ENCODE measurements at places on chromosomes 3 and 15.

DNA sequence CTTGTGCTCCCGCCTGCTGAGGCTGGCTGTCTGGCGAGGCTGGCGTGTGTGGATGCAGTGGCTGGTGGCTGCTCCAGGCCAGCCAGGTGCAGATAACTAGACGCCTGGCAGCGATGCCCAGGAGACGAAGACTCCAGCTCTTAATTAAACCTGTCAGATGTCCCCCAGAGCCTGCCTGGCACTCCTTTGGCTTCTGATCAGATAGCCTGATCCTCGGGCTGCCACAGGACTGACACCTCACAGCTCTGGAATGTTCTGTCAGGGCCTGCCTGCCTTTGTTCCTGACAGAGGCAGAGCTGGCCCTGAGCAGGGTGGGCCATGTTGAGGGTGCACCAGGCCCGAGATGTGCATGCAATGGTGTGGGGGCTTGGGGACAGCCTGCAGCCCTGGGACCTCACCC lies 36.5 kb downstream of the PLXNA1 start:
- DNase-seq: no peak

GRCh38 chr15:66655511-66655910 lies 46.5 kb upstream of the SMAD6 start:
- DNase-seq: no peak

DNA sequence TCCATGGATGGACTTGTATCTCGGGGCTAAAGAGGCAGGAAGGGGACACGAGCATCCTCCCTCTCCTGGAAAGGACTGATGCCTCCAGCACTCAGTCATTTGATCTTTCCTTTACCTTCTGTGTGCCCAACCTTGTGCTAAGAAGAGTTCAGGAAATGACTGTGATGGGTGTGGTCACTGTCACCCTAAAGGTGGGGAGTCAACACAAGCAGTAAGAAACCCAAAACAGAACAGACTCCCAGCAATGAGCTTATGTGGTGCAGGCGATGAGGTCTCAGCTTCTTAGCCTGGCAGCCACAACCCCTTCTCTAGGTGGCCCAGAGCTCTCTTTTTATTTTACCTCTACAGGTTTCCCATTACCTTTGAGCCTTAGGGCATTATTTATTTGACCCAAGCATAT lies 3.8 kb downstream of the MPI start:
- no peak for DNase-seq

- no peak for DNase-seq
Observed at GRCh38 chr15:49737127-49737526, 116.3 kb downstream of the DTWD1 start.

DNA sequence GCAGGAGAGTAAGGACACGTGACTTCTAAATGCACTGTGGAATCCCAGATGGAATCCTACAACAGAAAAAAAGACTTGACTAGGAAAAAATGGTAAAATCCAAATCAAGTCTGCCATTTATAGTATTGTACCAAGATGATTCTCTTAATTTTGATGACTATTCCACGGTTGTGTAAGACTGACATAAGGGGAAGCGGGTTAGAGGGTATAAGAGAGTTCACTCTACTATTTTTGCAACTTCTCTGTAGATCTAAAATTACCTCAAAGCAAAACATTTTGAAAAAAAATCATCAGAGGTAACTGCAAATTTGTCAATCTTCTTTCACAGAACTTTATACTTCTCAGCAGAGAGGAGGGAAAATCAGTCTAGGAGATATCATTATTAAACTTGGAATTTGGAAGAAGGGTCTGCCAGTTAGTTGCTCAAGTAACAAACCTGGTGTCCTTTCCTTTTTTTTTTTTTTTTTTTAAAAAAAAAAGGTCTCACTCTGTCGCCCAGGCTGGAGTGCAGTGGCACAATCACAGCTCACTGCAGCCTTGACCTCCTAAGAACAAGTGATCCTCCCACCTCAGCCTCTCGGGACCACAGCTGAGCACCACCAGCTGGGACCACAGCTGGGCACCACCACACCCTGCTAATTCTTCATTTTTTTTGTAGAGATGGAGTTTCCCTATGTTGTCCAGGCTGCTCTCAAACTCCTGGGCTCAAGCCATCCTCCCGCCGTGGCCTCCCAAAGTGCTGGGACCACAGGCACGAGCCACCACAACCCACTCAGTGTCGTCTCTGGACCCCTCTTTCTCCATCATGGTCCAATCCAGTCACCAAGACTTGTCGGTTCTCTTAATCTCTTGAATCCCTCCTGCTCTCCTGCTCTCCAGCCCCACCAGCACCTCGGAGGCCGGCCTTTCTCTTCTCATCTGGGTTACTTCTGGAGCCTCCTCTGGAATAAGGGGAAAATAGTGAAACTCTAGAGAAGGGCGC lies 14.9 kb upstream of the HES1 start:
- DNase-seq: no peak

GRCh38 chr3:123571264-123571972 lies 13.4 kb downstream of the HACD2 start:
- DNase-seq: no peak

DNA sequence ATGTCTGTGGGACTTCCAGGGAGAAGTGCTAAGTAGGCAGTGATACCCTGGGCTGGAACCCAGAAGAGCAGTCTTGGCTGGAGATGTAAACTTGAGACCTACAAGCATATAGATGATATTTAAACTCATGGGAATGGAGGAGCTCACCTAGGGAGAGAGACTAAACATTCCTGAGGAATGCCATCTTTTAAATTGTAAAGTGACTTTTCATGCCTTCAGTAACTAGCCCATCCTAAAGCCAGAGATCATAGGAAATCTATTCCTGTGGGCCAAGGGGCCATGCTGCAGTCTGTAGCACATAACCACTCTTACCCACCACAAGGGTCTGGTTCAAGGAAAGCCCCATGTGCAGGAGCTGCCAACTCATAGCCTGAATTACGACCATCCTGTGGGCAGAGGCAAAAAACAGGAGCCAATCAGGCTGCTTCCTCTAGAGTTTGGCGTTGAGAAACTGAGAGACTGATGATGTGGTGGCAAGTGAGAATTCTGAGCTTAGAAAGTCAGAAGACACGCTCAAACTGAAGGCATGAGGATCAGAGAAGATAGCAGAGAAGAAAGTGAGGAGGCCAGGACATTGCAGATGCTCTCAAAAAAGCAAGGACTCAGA lies 37.5 kb downstream of the CTDSPL start:
- DNase-seq: no peak

DNA sequence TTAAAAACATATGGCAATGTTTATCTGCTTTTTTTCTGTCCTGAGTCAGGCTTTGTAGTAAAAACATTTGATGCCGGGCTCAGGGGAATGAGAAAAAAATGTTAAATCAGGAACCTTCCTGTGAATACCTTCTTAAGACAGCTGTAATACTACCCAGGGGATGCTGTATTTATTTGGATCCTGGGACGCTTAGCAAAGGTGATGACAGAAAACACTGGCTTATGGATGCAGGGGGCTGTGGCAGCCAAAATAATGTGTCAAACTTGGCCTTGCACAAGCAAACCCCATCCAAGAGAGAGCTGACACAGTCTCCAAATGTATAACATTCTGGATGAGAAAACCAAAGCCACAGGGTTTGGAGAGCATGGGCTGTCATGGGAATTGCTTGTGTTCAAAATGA lies 438.2 kb upstream of the PROK2 start:
- no peak for DNase-seq

DNA sequence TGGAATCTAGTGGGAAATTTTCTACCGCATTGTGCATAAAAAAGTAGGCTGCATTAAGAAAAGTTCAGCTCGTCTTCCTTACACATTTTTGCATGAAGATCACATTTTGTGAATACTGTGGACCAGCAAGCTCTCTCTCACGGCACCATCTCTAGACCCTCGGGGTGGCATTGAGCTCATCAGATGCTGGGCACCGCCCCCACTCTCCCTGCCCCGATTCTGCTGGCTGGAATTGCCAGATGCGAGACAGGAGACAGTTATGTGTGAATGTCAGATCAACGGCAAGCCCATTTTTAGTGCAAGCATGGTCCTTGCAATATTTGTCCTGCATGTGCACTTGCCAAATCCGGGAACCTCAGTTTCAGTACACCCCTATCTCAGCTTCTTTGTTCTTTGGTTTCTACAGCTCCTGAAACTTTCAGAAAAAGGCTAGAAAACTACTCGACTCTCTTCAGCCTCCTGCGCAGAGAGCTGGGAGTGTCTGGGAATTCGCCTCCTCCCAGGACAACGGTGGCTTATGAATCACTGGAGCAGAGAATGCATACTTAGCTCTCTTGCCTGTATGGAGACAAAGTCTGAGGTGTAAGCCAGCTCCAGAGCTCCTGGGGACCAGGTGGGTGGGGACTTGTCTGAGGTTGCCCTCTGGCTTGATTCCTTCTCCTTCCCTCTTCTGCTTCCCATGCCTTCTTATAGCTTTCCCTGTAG lies 285.2 kb upstream of the ATP10A start:
- no peak for DNase-seq
